Astrocyte (in vitro differentiated cells and primary cell): ENCODE measurements at places on chromosomes 3 and 15. TPM values are rescaled to one million over a fixed set of nuclear protein-coding genes. Genes with fewer than 3 reads are reported as not detected.

The PLSCR2 gene
- not detected in 2 replicates for total RNA-seq

The FSIP1 gene
- 0.77 and 0.84 TPM in 2 replicates for total RNA-seq

DNA sequence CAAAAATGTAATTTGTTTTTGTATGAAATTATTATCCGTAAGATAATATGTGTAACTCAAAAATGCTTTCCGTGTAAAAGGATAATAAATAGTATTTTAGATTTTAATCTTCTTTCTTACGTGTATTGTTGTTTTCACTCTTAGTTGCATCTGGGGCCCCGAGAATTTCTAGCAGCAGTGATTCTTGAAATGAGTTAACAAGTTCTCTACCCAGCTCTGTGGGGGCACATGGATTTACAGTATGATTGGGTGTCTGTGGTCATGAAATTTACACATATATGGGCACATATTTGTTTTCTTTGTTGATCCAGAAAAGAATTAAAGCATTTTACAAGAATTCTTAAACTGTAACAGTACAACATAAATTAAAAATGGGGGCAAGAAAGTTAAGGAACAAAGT, 145.9 kb upstream of the LRRFIP2 start:
- no peaks in the 10 kb centered on the region for H3K4me1 ChIP-seq
- H3K4me3 ChIP-seq = no peak overlapping the region
- no peak for DNase-seq
- H3K27me3 ChIP-seq = no peaks in the 10 kb centered on the region

GRCh38 chr3:50671331-50671730, 3.4 kb upstream of the DOCK3 start:
- H3K4me3 ChIP-seq = no peak overlapping the region
- DNase-seq = peak; percentile 84
- no peaks in the 10 kb centered on the region for H3K36me3 ChIP-seq
- H3K27ac ChIP-seq = no peak overlapping the region
- peaks cover 42% of the 10 kb centered on the region for H3K27me3 ChIP-seq

DNA sequence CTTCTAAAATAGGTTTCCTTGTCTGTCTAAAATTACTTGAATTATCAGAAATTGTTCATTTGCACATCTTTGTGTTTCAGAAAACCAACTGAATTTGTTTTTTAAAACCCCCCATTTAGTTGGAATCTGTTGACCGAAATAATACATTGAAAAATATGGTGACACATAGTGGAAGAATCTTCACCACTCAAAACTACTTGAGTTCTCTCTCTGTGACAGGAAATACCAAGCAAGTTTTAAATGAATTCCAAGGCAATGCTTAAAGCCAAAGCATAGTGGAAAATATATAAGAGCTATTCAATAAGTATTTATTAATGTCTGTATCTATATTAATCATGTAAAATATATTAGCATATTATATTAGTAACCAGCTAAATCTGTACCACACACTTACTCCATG, 224.9 kb upstream of the COL8A1 start:
- H3K36me3 ChIP-seq = no peaks in the 10 kb centered on the region
- peak; percentile 73 for DNase-seq
- H3K27ac ChIP-seq = peak overlapping the region; percentile 68
- peaks cover 24% of the 10 kb centered on the region for H3K4me1 ChIP-seq
- H3K27me3 ChIP-seq = no peaks in the 10 kb centered on the region

GRCh38 chr3:98359993-98360675, 6.5 kb downstream of the OR5K4 start:
- H3K27ac ChIP-seq = no peak overlapping the region
- H3K4me1 ChIP-seq = no peaks in the 10 kb centered on the region
- no peaks in the 10 kb centered on the region for H3K27me3 ChIP-seq
- DNase-seq = no peak

DNA sequence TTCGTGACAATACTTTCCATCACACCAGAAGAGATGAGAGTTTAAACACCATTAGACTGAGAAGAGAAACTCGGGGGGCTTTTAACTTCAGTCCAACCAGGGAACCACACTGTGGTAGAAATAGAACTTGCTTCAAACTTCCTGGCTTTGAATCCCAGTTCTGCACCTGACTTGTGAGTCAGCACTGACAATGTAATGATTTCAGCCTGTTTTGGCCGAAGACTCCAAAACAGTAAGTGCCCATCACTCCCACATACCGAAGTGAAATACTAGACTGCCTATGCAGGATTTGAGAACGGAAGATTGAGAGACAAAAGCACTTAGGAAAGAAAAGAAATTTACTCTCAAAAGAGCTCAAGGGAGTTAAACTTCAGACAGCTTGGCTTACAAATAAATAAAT, 27.0 kb downstream of the C2CD4B start:
- H3K27me3 ChIP-seq = no peaks in the 10 kb centered on the region
- peaks cover 14% of the 10 kb centered on the region for H3K4me1 ChIP-seq
- peak overlapping the region; percentile 54 for H3K27ac ChIP-seq
- H3K36me3 ChIP-seq = no peaks in the 10 kb centered on the region
